ENCODE measurements at places on chromosomes 3 and 15.

DNA sequence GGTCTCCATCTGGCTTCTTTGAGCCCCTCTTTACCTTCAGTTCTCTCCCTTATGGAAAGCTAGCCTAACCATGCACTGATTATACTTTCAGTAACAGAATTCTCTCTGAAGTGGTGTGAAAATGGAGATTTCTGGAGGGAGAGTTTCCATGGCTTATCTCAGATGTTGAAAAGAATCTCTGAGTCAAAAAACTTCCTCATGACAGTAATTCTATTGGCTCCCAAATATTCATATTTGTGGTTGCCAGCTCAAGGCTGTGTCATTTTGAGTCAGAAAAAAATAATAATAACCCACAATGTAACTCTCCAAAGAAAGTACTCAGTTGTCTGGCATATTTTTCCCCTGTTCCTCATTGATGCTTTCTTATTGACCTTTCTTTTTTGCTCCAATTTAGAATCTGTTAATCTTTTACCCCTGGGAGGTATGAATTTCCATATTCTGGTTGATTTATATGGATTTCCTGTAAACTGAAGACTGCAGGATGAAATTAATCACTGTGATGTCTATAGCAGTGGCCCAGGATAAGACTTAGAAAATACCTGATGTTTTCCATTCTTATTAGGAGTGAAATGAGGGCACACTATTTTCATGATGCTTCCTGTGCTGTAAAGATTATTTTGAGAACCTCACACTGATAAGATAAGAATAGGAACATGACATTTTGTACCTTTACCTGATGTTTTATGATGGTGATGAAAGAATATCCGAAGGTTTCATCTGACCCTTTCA is 149.5 kb upstream of the EPHA3 start:
- no peak for DNase-seq

DNA sequence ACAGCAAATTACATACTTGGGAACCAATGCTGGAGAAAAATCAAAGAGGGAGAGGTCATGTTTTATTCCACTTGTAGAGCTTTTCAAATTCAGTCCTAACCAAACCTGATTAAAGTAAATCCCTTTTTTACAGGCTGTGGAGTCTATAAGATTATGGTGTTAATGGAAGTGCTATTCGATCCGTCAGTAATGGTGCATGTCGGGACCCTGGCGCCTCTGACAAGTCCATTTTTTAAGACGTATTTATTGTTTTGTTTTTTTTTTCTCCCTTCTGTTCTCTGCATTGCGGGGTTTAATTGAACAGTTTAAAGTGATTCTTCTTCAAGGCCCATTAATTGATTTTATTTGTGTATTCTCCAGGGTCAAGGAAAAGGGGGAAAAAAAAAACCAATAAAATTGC is 725.9 kb downstream of the TUSC7 start:
- DNase-seq = no peak

DNA sequence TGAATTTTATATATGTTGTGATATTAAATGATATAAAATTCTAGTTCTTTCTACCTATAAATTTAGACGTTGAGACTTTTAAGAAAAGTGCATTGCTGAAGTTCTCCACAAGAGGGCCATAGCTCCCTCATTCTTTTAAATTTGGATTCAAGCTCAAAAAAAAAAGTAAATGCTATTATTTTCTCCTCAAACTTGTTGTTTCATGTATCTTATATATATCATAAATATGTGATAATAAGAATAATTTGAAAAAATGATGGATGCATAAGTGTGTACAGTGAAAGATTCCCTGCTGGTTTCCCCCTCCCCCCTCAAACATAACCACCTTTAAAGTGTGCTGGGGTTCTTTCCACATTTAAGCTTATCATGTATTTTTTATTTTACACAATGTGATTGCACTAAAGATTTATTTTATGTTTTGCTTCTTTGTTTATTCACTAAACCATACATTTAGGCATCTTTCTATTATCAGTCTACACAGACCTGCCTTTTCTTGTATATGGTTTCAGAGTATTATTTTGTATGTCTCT is 769.4 kb upstream of the GOLIM4 start:
- DNase-seq = no peak

GRCh38 chr3:52144796-52145735 is 9.2 kb downstream of the POC1A start:
- no peak for DNase-seq

DNA sequence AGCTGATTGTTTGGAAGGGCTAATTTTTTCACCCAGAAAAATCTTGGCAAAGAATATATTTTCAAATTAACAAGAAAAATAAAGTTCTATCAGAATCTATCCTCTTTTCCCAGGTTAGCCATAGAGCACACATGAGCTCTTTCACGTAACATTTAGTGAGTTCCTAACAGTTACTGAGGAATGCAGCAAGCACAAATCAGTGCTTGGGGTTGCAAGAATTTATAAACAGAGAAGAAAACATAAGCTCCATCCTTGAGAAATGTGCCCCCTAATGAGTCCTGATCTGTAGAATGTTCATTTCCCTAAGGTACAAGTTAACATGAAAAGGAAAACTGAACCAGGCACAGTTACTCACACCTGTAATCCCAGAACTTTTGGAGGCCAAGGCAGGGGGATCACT is 13.9 kb downstream of the EOGT start:
- DNase-seq = no peak

GRCh38 chr3:53250453-53250852 is 5.4 kb downstream of the TKT start:
- DNase-seq = no peak

GRCh38 chr15:43105077-43105736 is 631 bp downstream of the UBR1 start:
- DNase-seq = no peak

DNA sequence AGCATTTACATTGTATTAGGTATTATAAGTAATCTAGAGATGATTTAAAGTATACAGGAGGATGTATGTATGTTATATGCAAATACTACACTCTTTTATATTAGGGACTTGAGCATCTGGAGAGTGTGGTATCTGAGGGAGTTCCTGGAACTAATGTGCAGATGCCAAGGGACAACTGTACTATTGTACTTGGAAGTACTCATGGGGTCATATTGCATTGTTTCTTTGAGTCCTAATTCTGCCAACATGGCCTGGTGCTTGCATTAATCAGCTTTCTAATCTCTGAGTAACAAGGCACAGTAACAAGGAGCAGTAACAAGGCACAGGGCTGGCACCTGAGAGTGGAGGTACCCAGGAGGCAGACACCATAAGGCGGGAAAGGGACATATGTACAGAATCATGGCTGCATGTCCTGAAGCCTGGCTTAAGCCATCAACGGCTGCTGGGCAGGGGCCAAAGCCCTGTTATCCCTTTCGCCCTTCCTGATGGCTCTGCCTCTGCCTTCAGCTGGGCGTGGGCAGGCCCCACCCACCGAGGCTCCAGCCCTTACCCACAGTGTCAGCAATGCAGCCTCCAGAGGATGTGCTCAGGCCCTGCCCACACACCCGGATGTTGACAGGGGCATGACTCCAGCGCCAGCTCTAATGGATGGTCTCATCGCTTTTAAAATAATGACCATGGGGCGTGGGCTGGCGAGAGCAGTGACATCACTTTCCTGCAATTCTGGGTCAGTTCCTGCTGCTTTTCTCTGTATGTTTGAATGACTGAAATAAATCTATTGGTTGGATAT is 22.9 kb downstream of the CEMIP start:
- DNase-seq = no peak

GRCh38 chr15:80588801-80589200 is 106.3 kb upstream of the ABHD17C start:
- DNase-seq = no peak

GRCh38 chr3:34969513-34969912 is 669.8 kb upstream of the ARPP21 start:
- no peak for DNase-seq

GRCh38 chr15:98150084-98150483 is 189.6 kb downstream of the ARRDC4 start:
- DNase-seq = no peak

DNA sequence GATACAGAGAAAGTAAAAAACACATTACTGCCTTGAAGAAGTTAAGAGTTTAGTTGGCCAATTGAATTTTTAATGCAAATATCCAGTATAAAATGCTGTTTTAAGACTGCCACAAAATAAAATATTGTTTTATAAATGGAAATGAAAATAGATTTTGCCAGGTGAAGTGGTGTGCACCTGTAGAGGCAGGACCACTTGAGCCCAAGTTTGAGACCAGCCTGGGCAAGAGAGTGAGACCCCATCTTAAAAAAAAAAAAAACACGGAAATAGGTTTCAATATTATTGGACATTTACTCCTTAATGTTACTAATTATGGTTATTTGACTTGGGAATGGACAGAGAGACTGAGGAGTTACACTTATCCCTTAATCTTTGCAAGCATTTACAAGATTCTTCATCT is 1.9 kb downstream of the PIGB start:
- DNase-seq = no peak

DNA sequence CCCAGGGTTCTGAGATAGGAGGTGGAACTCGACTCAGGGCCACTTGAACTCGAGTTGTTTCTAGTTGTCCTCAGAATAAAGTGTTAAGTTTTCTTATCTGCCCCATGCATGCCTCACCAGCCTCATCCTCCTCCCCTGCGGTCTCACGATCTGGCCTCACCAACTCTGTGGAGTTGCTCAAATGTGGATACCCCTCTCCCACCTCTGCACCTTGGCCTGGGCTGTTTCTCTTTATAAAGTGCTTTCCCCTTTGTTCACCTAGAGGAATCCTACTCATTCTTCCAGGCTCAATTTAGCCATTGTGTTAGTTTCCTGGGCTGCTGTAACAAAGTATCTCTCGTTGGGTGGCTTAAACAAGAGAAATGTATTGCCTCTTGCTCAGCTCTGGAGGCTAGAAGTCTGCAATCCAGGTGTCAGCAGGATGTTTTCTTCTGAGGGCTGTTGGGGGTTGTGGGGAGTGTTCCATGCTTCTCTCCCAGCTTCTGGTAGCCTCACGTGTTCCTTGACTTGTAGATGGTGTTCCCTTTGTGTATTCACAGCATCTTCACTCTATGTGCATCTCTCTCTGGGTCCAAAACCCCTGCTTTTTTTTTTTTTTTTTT is 100.7 kb downstream of the MEX3B start:
- no peak for DNase-seq

- no peak for DNase-seq
Observed at GRCh38 chr3:49422379-49423248, at the start of gene AMT. Gene AMT, minus strand, starts transcription at chr3:49422473. Its CDS starts 23 bp downstream, at chr3:49422450.

DNA sequence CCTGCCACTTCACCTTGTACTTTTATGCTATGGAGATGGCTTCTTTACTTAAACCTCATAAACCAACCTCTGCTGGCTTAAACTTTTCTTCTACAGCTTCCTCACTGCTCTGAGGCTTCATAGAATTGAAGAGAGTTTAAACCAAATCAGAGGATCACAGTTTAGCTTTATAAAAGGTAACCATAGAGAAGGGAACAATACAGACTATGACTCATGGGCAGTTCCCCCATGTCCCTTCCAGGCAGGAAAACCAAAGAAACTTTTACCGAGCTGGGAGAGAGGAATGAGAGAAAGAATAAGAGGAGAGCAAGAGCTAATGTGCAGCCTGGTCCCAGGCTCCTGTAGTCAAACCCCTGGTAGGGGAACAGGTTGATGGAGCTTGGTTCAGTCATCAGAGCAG is 53.9 kb upstream of the NEDD4 start:
- DNase-seq = no peak

DNA sequence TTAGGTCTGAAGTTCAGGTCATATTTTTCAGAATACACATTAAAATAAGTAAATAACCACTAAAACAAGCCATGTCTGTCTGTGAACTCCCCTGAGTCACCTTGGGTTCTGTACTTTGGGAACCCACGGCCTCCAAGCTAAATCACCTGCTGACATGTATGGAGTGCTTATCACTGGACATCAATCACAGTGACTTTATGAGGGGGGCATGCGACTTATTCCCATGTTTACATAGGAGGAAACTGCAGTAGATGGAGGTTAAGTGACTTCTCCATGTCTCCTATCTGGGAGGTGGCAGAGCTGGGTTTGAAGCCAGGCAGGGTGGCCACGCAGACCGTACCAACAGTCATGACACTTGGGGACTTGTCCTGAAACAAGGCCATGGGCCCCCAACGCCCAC is 8.1 kb downstream of the ITIH4 start:
- no peak for DNase-seq

GRCh38 chr15:40310001-40310959 is 2.5 kb upstream of the PLCB2 start:
- DNase-seq = no peak

GRCh38 chr3:193680220-193680619 is 87.2 kb downstream of the OPA1 start:
- no peak for DNase-seq

DNA sequence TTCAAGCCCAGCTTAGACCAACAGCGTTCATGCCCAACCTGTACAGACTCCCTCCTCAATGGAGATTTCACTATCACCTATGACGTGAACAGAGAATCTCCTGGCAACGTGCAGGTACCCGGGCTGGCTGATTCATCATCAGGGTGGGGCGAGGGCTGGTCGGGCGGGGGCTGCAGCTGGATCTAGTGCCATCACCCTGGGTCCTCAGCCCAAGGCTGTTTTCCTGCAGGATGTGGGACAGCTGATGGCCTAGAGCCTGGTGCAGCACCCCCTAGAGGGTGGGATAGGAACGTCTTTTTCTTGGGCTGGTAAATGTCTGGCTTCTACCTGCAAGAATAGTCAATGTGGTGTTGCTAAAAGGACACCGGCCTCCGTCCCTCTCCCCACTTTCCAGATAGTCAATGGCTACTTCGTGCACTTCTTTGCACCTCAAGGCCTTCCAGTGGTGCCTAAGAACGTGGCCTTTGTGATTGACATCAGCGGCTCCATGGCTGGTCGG is 4.4 kb downstream of the ITIH3 start:
- no peak for DNase-seq

DNA sequence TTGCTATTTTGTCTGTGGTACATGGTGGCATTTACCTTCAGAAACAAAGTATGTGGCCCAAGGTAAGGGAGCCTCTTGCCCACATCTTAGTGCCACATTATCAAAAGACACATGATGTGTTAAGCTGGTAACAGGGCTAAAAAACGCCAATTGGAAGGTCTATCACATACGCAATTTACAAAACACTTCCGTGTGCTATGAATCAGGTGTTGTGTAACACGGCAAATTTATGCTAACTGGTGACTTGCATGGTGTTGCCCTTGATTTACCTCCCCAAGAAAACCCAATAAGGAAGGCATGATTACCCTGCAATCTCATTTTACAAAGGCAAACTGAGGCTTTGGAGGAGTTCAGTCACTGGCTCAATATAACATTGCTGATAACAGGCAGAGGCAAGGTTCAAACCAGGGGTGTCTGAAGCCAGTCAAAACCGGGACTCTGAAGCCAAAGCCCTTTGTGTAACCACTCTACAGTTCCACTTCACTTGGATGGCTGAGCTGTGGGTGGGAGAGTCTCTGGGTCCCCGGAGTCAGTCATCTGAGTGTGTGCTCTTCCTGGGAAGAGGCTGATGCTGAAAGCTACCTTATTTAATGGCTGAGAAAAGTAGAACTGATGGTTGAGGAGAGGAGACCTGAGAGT is 103.9 kb upstream of the BCL6 start:
- no peak for DNase-seq

- DNase-seq = no peak
Observed at GRCh38 chr15:60734851-60735250, 255.9 kb upstream of the ICE2 start.

DNA sequence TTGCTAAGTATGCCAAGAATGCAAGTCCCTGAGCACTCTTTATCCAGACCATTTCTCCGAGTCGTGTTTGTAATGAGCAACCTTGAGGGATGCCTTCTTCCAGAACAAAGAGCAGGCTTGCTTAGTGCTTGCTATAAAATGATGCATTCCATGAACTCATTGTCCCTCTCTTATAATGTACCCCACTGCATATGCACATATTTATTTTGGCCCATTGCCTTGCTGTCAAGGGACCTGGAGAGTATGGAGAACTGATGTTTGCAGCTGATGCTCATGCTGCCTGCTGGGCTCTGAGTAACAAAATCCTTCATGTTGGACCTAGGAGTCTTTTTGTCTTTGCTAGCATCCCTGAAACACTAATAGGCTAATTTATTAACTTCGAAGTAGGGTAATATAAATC is 97.8 kb upstream of the AADACL2 start:
- no peak for DNase-seq

Data from stimulated activated CD8-positive, alpha-beta memory T cell treated with anti-CD3 and anti-CD28 coated beads, Interleukin-15, amount 100 ng/mL, for 1 hour (primary cell).